ENCODE measurements at places on chromosomes 3 and 15. TPM values are rescaled to one million over a fixed set of nuclear protein-coding genes. Genes with fewer than 3 reads are reported as not detected.
A peak's percentile ranks its signal among the peaks of the same experiment; 100 is the strongest.

EXD1 gene
- 0.15 TPM for total RNA-seq

HEG1 gene
- total RNA-seq, result 115 TPM

CHL1 gene
- 11.5 TPM for total RNA-seq

PLSCR1 gene
- total RNA-seq, result 91.9 TPM

PTX3 gene
- total RNA-seq, result 4.1 TPM

GRCh38 chr15:42156243-42156922, at the start of gene PLA2G4F:
Gene PLA2G4F (minus strand): TSS chr15:42156636. CDS start chr15:42156549, 87 bp downstream.
- H3K27ac ChIP-seq, result peak within 1 kb of the TSS; percentile 69
- peaks cover 15% of the 10 kb centered on the region for H3K36me3 ChIP-seq
- H3K4me1 ChIP-seq, result peaks cover 19% of the 10 kb centered on the region
- peak within 1 kb of the TSS; percentile 7 for H3K4me3 ChIP-seq
- no peaks in the 10 kb centered on the region for H3K27me3 ChIP-seq

- peak; percentile 73 for DNase-seq
- no peak overlapping the region for H3K4me3 ChIP-seq
- peak overlapping the region; percentile 57 for H3K27ac ChIP-seq
- no peaks in the 10 kb centered on the region for H3K27me3 ChIP-seq
- no peaks in the 10 kb centered on the region for H3K36me3 ChIP-seq
Measured at GRCh38 chr15:35308802-35309201, 223.7 kb upstream of the NANOGP8 start.

- no peaks in the 10 kb centered on the region for H3K36me3 ChIP-seq
- H3K4me1 ChIP-seq, result no peaks in the 10 kb centered on the region
- no peak overlapping the region for H3K4me3 ChIP-seq
- H3K27ac ChIP-seq, result no peak overlapping the region
- no peaks in the 10 kb centered on the region for H3K27me3 ChIP-seq
- no peak for DNase-seq
Measured at GRCh38 chr15:38587214-38587613, 22.6 kb upstream of the RASGRP1 start.

GRCh38 chr15:72205273-72205672, 7.7 kb upstream of the GRAMD2A start:
- H3K27ac ChIP-seq, result no peak overlapping the region
- H3K4me1 ChIP-seq, result no peaks in the 10 kb centered on the region
- H3K27me3 ChIP-seq, result no peaks in the 10 kb centered on the region
- H3K36me3 ChIP-seq, result peaks cover 70% of the 10 kb centered on the region
- no peak overlapping the region for H3K4me3 ChIP-seq
- no peak for DNase-seq

GRCh38 chr15:89109238-89109637, 21.0 kb downstream of the ABHD2 start:
- H3K4me1 ChIP-seq, result peaks cover 35% of the 10 kb centered on the region
- H3K4me3 ChIP-seq, result no peak overlapping the region
- H3K36me3 ChIP-seq, result peaks cover 3% of the 10 kb centered on the region
- peak overlapping the region; percentile 18 for H3K27ac ChIP-seq
- H3K27me3 ChIP-seq, result no peaks in the 10 kb centered on the region

All from lung (tissue), 17 donors.